ENCODE measurements at places on chromosomes 5 and 9.

GRCh38 chr9:27505744-27506161, 18.3 kb upstream of the IFNK start:
- DNase-seq = no peak

DNA sequence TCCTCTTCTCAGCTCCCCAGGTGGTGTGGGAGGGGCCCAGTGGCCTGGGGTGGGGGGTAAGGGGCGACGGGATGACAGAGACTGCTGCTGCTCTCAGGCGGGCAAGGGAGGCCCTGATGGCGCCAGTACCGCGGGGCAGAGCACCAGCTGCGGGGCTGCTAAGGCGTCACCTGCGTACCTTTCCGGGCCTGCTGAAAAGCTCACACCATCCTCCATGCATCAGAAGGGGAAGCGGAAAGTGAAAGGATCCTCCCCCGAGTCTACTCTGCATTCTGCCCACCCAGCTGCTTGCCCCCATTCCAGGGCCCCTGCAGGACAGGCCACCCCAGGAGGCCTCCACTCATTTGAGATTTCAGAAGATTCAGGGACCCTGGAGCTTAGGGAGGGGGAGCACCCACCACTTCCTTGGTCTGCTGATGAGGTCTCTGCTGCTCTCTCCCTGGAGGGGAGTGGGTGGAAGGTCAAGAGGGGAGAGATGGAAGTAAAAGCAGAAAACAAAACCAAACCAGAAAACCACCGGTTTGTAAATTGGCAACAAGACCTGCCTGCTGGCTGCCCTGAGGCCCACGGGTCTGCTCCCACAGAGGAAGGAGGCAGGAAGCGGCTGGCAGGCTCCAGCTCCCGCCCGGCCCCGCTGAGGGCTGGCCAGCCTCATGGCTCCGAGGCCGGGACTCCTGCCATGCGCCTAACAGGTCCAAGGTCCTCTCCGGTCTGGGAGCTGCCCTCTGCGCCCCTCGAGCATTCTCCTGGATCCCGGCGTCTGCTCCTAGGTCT, 33.6 kb downstream of the PRRT1B start:
- DNase-seq = no peak

DNA sequence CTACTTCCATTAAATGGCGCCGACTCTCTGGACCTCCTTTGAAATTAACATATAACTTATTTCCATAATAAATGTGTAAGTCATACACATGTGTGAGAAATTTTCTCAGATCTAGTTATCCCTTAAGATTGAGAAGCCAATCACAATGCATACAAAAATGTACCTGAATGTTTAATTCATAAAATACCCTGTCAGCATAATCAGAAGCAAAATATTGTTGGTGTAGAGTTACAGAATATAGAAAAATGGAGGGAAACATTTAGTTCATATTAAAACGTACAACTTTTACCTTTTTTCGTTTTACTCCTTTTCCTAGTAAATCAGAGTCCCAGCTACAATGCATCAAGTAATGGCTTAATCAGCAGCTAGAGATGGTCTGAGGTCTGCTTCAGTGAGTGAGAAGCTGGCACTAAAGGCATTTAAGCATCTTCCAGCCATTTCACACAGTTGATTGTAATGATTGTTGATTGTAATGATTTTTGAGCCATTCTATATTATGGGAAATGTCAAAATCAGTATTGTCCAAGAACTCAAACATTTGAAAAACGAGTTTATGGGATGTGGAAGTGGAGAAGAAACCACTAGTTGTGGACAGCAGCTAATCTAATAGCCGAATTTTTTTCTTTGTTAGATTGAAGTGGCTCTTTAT, 81.8 kb downstream of the ANXA1 start:
- no peak for DNase-seq

- DNase-seq = no peak
These were observed 64.5 kb downstream of the NSUN2 start for GRCh38 chr5:6568383-6568782.

DNA sequence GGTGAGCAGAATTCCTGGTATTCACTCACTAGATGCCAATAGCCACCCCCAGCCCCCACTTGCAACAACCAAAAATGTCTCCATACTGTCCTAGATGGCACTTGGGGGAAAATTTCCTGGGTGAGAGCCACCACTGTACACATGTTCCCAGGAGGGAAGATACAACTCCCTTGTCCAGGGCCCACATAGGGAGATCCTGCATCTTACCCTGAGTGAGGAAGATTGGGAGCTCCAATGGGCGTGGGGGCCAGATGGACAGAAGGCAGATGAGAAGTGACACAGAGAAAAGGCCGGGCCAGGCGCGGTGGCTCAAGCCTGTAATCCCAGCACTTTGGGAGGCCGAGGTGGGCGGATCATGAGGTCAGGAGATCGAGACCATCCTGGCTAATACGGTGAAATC, 12.3 kb upstream of the IPPK start:
- DNase-seq = no peak

GRCh38 chr5:54558362-54558761, 40.8 kb downstream of the SNX18 start:
- DNase-seq = no peak

GRCh38 chr9:76562511-76562911, 103.5 kb downstream of the GCNT1 start:
- no peak for DNase-seq

DNA sequence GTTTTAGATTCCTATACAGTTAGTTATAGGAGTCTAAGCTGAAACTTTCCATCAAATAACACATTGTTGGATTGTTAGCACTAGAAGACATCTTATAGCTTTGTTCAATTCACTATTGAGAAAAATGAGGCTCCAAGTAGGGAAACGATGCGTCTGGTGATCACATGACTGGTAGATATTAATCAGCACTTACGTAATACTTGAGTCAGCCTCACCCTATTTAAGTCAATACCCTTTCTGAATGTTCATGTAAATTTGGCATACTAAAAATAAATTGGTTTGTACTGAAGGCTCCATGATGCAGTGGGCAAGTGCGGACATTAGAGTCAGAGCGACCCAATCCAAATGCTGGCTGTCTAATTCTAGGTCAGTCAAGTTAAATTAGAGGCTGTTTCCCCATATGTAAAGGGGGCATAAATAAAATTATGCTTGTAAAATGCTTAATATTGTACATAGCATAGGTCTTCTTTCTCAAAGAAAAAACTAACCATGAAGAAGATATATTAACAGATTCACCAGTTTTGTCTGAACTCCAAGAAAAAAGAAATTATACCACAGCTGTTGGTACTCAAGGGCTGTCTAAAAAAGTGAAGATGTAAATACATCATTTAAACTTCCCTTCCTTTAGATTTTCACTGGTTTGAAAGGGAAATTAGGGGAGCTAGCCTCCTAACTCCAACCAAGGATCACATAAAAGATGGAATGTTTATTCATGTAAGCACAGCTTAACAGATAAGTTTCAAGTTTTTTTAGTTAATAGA, 406.6 kb upstream of the TLE4 start:
- no peak for DNase-seq

DNA sequence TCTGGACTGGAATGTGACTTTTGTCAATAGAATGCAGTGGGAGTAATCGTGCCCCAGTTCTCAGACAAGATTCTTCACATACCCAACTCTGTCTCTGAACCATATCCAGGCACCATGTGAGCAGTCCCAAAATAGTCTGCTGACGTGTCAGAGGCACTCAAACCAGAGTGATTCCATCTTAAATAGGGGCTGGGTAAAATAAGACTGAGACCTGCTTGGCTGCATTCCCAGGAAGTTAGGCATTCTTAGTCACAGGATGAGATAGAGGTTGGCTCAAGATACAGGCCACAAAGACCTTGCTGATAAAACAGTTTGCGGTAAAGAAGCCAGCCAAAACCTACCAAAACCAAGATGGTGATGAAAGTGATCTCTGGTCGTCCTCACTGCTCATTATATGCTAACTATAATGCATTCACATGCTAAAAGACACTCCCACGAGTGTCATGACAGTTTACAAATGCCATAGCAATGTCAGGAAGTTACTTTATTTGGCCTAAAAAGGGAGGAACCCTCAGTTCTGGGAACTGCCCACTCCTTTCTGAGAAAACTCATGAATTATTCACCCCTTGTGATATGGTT, 16.9 kb upstream of the PLCXD3 start:
- DNase-seq = no peak
